ENCODE measurements at places on chromosomes 4 and X.

DNA sequence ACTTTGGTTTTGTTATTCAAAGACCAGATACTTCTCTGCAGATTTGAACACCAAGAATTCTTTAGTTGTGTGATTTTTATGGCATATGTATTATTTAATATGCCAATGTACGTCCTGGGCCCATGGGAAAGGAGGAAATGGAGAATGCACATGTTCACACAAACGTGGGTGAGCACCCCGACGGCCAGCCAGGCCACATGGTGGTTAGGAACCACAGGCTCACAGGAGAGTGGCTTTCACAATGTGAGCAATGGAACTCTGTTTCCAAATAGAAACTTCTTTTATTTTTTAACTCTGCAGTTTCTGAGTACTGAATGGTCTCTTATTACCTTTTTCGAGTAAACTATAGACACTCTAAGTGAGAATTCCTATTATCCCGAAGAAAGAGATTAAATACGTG, 58.0 kb upstream of the UNC5C start:
- DNase-seq, result peak; percentile 4

GRCh38 chrX:124476562-124476961, 130.2 kb downstream of the SH2D1A start:
- no peak for DNase-seq

DNA sequence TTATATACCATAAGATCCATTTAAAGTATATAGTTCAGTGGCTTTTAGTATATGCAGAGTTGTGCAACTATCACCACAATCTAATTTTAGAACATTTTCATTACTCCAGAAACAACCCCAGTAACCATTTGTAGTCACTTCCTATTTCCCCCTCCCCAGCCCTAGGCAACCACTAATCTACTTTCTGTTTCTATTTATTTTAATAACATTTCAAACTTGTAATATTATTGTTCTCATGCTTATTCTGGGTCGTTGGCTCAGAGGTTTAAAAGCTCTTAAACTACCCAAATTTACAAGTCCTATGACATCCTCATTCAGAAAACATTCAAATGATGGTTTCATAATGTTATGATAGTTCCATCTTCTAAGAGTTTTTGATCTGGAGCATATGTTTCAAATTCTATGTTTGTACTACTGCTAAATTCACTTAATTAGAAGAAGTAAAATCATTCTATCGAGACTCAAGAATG, 18.4 kb downstream of the XIAP start:
- DNase-seq, result peak; percentile 53

GRCh38 chrX:10415306-10416001, 204.9 kb downstream of the MID1 start:
- no peak for DNase-seq

DNA sequence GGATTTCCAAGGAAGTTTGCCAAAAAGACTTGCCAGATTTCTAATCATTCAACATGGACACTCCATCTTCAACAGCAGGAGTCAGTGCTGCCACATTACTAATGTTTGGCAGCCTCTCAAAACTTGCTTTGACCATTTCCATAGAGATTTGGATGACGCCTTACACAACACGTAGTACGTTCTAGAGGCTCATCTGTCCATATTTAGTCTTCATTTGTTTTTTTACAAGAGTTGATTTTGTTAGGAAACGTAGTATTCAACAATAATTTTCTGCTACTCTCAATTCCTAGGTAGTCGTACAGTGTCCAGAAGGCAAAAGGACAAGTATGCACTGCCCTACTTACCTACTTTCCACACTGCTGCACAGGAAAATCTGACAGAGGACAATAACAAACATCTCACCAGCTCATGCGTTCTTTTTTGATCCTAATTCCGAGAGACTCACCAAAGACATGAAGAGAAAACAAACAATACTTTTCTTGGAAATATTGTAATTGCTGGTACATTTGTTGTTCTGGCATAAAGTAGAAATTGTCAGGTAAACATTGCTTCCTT, 117.3 kb downstream of the SNCA start:
- no peak for DNase-seq

- DNase-seq, result no peak
Observed at GRCh38 chr4:95985791-95986550, 146.1 kb downstream of the PDHA2 start.

DNA sequence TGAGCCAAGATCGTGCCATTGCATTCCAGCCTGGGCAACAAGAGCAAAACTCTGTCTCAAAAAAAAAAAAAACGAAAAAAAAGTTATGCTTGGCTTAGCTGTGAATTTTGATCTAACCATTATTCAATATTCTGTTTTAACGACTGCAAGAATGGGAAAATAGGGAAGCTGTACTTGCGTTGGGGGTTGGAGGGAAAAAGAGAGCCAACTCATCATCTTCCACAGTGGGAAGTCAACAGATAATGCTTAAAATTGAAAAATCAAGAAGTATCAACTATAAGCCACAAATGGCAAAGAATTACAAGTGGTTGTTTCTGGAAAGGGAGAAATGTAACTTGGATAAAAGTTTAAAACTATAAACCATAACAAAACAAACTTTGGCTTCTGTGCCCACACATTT, 2.9 kb downstream of the TEC start:
- no peak for DNase-seq

DNA sequence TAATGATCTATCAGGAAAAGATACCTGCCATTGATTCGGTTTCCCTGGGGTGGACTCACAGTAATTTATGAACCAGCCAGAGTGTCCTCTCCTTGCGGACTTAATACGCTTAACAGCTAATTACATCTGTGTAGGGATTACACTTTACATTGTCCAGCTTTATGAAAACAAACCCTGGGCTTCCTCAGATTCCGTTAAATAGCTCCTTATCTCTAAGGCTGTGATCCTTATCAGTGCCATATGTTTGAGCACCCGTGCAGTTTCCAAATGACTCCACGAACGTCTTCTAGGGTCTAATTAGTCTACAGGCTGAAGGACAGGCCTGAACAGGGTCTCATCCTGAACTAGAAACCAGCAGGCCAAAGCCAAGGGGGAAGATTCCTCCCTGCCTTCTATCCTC, 56.9 kb downstream of the KDR start:
- DNase-seq, result no peak

- DNase-seq, result no peak
Observed at GRCh38 chr4:18942874-18943273, 921.3 kb upstream of the LCORL start.

DNA sequence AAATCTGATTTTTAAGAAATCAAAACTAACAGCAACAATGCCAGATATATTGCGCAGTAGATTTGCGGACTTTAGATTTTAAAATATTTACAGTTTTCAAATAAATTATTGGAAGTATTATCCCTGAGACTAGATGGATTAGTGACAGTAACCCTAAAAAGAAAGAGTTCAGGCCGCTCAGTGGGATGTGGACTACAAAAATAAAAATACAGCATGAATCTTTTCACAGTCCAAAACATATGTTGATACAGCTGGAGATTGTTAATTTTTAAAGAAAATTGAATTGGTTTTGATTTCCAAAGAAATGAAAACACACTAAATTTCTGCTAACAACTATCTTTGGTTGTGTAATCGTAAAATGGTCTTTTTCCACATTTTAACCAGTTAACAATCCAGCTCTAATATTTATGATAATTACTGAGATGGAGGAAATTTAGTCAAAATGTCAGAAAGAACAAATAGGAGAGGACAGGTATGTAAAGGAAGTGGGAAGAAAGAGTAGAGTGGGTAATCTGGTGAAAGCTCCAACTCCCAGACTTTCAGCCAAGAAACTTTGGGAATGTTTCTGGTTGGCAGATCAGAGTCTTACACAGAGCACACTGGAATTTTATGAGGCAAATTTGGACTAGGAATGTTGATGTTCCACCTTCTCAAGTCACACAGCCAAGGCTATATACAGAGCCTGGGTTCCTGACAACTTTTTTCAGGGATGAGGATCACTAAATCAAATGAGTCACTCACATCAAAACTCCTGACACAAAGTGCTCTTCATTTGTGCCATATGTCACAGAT, 15.1 kb downstream of the C4orf36 start:
- DNase-seq, result no peak

- no peak for DNase-seq
Observed at GRCh38 chrX:103730796-103731493, 20.2 kb downstream of the TMEM31 start.

DNA sequence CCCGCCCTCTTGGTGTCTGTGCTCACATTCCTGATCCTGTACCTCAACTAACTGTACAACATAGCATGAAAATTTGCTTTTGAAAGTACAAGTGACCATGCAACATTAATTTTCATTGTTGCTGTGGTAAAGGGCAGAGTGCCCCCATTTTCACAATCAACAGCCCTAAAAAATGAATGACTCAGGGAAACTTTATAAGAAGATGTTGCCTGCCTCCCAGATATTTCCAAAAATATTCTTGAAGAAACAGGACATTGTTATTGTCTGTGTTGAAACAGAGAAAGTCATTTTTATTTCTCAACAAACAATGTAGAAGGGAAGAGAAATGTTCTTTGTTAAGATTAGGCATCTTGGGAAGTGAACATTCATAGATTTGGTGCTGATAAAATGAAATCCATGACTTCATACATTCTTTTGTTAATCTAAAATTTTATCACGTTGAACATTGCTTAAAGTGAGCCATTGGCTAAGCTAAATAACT, 113.9 kb upstream of the ANXA3 start:
- DNase-seq, result no peak

DNA sequence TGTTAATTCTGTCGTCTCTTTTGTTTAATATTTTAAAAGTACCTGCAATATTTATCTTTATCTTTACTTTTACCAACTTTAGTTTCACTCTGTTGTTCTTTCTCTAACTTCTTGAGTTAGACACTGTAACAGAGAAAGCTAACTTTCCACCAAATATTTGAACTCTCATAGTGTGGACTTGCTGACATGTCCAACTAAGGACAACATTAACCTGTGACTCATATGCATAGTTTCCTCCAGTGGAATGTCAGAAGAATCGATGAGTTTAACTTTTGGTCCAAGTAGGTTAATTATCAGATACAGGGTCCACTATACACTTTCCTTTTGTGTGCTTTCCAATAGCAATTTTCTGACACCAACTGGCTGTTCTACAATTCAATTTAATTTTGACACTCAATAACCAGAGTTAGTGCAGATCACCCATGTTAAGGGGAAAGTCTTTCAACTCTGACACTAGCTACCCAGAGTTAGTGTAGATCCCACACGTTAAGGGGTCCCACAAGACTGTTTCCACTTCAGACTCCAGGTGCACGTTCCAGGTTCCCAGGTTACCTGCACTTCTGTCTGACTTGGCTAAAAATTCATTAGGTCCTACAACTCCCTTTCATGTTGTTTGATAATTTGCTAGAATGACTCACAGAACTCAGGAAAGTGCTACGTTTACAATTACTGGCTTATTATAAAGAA, 559.0 kb upstream of the AMOT start:
- no peak for DNase-seq

DNA sequence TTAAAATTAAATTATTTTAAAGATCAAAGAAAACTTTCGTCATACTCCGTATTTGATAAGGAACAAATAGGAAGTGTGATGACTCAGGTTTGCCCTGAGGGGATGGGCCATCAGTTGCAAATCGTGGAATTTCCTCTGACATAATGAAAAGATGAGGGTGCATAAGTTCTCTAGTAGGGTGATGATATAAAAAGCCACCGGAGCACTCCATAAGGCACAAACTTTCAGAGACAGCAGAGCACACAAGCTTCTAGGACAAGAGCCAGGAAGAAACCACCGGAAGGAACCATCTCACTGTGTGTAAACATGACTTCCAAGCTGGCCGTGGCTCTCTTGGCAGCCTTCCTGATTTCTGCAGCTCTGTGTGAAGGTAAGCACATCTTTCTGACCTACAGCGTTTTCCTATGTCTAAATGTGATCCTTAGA, at the start of gene CXCL8:
Gene CXCL8 (plus strand): TSS at position 217 of the 426 bp plus-strand sequence. CDS start 90 bp downstream, at position 307.
- no peak for DNase-seq

GRCh38 chrX:12709047-12709446, 82.2 kb upstream of the PRPS2 start:
- DNase-seq, result no peak

DNA sequence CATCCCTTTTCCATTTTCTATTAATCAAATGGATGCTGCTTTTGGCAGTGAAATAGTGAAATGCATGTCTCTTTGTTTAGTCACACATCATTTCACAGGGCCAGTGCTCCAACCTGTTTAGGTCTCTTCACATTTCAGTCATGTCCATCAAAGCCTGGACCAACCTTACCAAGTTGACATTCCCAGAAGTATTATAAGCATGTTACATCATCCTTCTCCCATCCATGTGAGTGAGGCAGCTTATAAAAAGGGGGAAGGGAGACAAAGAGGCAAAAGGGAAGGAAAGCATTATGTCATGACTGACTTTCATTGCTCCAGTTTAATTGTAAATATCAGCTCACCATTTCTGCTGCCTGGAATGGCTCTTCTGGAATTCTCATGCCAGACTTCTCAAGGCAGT, 94.4 kb downstream of the NWD2 start:
- no peak for DNase-seq

GRCh38 chr4:58809948-58810347, 1699.8 kb upstream of the IGFBP7 start:
- no peak for DNase-seq

DNA sequence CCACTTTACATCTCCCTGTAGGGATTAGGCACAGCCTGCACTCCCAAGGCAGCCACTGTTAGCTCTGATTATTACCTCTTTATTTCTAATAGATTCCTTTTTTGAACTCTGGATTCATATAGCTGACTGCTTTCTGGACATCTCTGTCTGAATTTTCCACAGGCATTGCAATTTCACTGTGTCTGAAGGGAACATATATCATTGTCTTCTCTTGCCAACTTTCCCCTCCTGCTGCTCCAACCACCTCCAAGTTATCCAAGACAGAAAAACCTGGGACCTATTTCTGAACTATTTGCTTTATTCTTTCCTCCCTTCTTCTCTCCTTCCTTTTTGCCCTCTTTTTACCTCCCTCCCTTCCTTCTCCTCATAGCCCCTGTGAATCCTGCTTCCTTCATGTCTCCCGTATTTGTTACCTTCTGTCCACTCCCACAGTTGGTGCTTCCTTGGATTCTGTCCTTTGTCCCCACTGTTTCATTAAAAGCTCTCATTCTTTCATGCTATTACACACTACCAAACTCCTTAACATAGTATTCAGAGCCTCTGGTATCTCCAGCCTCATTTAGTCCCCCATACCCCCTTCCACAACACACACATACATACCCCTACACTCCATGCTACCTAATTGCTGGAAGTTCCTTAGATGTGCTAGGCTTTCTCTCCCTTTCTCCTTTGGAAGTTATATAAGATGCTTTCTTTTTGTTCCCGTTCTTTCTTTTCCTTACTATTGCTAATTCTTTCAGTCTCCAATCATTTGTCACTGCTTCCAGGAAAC, 34.7 kb downstream of the FGF2 start:
- DNase-seq, result no peak

GRCh38 chrX:101195442-101196173, 24.0 kb upstream of the DRP2 start:
- no peak for DNase-seq

GRCh38 chrX:154515090-154515965, 704 bp downstream of the FAM3A start:
- peak; percentile 17 for DNase-seq

- DNase-seq, result no peak
Observed at GRCh38 chr4:168028970-168029597, 63.3 kb upstream of the ANXA10 start.

- no peak for DNase-seq
Observed at GRCh38 chr4:102705391-102705935, 55.3 kb downstream of the MANBA start.

- no peak for DNase-seq
Observed at GRCh38 chr4:139922406-139923024, 231.5 kb downstream of the MAML3 start.

GRCh38 chr4:150090836-150091235, 12.6 kb downstream of the DCLK2 start:
- DNase-seq, result no peak

Measured in immature natural killer cell (primary cell).